M059J (cell line): ENCODE measurements at places on chromosomes 7 and 10. TPM values are rescaled to one million over a fixed set of nuclear protein-coding genes. Genes with fewer than 3 reads are reported as not detected.
A peak's percentile ranks its signal among the peaks of the same experiment; 100 is the strongest.

TACR2 gene
- total RNA-seq, result 0.05 and 0.15 TPM in 2 replicates

PDSS1 gene
- total RNA-seq, result 4.7 and 8.4 TPM in 2 replicates

MSRB2 gene
- 11.3 and 11.7 TPM in 2 replicates for total RNA-seq

PAX4 gene
- total RNA-seq, result not detected in 2 replicates

PILRA gene
- 0.54 TPM in 1 of 2 replicates, not detected in the other for total RNA-seq

DNA sequence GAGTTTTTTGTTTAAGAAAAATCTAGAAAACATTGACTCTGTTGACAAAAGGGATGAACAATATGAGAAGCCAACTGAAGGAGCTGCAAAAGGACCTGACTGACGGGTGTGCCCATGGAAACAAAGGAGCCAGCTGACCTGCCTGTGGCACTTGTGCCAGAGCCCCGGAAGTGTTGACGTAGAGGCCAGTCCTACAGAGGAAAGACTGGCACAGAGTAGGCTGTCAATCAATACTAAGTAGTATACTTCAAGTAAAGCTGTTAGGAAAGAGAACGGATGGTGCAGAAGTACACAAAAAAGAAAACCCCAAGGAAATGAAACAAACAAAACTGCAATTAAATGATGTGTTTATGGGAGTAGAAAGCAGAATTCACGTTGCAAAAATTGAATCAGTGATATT is 19.0 kb upstream of the ABI1 start:
- no peak for DNase-seq

DNA sequence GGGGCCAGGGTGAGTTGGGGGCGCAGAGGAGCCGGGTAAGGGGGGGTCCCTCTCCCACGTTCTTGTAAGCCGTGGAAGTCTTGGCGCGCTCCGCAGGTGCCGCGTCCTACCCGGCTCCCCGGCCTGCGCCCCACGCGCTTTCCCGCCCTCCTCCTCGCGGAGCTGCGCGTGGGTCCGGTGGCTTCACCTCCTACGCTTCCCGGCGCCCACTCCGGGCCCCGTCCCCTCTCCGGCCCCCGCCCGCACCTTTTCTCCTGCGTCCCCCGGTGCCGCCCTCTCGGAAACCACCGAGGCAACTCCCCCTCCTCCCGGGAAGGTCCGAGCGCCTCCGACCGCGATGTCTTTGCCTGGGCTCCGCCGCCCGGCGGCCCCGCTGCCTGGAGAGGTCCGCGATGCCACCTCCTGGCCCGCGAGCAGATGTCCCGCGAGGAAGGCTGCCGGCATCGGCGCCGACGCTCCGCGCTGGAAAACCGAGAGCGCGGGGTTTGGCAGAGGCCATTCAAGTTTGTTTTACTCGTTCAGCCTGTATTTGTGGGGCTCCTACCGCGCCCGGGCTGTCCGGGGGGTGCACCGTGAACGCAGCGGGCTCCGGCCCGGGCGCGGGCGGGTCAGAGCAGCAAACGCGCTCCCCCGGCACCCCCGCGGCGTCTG is 2.4 kb upstream of the NKX6-2 start:
- DNase-seq, result no peak

DNA sequence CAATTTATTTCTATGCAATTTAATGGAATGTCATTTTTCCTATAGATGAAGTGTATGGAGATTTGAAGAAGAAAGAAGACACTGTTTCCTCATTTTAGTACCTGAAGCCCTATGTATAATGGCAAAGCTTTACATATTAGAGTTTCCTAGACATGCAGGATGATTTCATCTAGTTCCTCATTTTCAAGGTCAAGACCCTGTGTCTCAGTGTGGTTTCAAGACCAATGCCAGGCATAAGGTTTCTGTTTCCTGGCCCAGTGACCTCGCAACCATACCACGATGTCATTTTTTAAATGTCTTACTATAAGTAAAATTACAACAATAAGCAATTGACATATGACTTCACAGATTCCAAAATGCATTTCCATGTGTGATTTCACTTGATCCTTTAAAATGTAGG is 336.5 kb upstream of the PRKCQ start:
- no peak for DNase-seq

DNA sequence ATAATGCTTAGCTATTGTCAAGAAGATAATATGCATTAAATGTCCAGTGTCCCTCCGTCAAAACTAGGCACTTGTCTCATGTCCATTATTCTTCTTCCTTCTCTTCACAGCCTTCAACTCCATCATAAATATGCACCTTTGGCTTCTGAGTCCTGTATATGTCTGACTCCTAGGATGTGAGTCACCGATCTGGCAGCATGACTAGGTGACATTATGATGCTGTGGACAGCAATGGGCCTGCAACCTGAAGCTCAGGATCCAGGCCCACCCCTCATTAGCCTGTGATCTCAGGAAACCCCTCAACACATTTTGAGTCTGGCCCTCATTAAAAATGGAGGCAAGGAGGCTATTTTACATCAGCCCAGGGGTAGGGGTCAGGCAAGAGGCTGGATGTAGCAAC is 362.5 kb upstream of the ZMIZ1 start:
- peak; percentile 56 for DNase-seq

GRCh38 chr7:44937426-44937825 is 41.4 kb downstream of the MYO1G start:
- DNase-seq, result no peak
